Activated B cell treated with CpG ODN at 0.5 μM for 24 hours (primary cell): ENCODE measurements at places on chromosomes 5 and 9. TPM values are rescaled to one million over a fixed set of nuclear protein-coding genes. Genes with fewer than 3 reads are reported as not detected.

- no peak overlapping the region for H3K4me3 ChIP-seq
- DNase-seq: no peak
- H3K27me3 ChIP-seq: peaks cover 25% of the 10 kb centered on the region
Observed at GRCh38 chr5:171486613-171487012, 67.2 kb downstream of the FGF18 start.

DNA sequence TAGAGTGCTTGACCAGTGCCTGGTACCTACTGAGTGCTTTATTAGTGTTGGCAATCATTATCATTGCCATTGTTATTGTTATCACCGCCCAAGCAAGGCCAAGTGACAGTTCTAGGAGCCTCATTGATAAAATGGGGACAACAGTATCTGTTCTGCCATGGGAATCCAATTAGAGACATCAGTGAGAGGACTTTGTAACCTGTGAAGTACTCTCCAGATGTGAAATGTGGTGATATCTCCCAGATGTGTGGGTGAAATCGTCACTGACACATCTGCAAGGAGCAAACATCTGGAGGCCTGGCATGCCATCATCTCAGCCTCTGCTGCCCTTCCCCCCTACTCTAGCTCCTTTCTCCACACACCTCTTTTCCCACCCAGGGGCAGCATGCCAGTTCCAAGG lies 260.8 kb downstream of the PAPPA start:
- no peaks in the 10 kb centered on the region for H3K27me3 ChIP-seq
- H3K4me3 ChIP-seq: no peak overlapping the region
- no peak for DNase-seq

DNA sequence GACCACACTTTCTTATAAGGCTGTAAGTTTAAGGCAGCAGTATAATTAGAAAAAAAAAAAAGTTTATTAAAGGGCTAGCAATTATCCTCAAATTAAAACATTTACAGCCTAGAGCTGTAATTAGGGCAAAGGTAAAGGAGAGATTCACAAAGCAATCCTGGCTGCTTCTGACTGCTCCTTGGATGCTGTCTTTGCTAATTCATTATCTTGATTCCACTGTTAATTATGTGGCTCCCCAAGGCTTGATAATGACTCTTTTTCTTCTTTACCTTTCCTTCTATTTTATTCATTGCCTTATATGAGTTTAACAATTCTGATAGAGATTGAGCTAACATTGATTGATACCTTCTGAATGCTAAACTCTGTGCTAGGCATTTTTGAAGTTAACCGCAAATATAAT lies 476.5 kb downstream of the DTWD2 start:
- H3K4me3 ChIP-seq: no peak overlapping the region
- no peak for DNase-seq
- H3K4me1 ChIP-seq: peaks cover 4% of the 10 kb centered on the region
- no peak overlapping the region for H3K27ac ChIP-seq
- H3K36me3 ChIP-seq: no peaks in the 10 kb centered on the region

GRCh38 chr5:68288707-68289134 lies 73.2 kb downstream of the PIK3R1 start:
- DNase-seq: no peak
- peaks cover 41% of the 10 kb centered on the region for H3K4me1 ChIP-seq
- peaks cover 34% of the 10 kb centered on the region for H3K36me3 ChIP-seq
- no peaks in the 10 kb centered on the region for H3K27me3 ChIP-seq
- H3K4me3 ChIP-seq: peak overlapping the region; percentile 90

GRCh38 chr9:90055226-90055625 lies 450.4 kb downstream of the GADD45G start:
- no peak overlapping the region for H3K4me3 ChIP-seq
- no peaks in the 10 kb centered on the region for H3K4me1 ChIP-seq
- no peak overlapping the region for H3K27ac ChIP-seq
- no peak for DNase-seq

CDH18 gene
- not detected in 2 replicates for total RNA-seq
